Spleen (tissue), 13 donors: ENCODE measurements at places on chromosomes 7 and 10. TPM values are rescaled to one million over a fixed set of nuclear protein-coding genes. Genes with fewer than 3 reads are reported as not detected.

Gene BHLHA15
- 3.1 TPM for total RNA-seq

Gene SEPHS1
- 31.4 TPM for total RNA-seq

Gene IQUB
- 0.43 TPM for total RNA-seq

Gene INSYN2A
- total RNA-seq = 3.0 TPM

Gene BMPR1A
- 12.4 TPM for total RNA-seq

Gene ITGB1
- total RNA-seq = 345 TPM

Gene SOSTDC1
- total RNA-seq = not detected

Gene ANKRD61
- total RNA-seq = not detected

Gene CLDN3
- total RNA-seq = not detected

Gene ARMC3
- not detected for total RNA-seq

Gene AKR1C4
- not detected for total RNA-seq

Gene SPDYE11
- total RNA-seq = not detected

Gene PROSER2
- total RNA-seq = 10.8 TPM

Gene SYT15B
- 1.6 TPM for total RNA-seq
